ENCODE measurements at places on chromosomes 2 and 18.

DNA sequence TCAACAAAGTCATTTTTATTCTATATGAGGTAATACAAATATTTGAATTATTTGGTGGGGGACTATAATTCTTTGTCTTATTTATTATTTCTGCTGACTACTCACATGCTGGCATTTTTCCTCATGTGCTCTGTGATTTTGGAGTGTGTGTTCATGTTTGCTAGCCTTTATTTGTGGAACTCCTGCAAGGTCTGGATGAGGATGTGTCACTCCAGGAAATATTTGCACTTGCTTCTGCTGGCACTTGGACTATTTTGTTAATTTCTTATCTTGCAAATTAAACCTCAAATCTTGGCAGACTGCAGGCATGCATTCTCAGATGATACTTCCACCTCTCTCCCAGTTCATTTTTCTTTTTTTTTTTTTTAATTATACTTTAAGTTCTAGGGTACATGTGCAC lies 34.1 kb downstream of the POLI start:
- DNase-seq = no peak

GRCh38 chr2:227413371-227413770 lies 25.6 kb upstream of the SCYGR1 start:
- DNase-seq = no peak

DNA sequence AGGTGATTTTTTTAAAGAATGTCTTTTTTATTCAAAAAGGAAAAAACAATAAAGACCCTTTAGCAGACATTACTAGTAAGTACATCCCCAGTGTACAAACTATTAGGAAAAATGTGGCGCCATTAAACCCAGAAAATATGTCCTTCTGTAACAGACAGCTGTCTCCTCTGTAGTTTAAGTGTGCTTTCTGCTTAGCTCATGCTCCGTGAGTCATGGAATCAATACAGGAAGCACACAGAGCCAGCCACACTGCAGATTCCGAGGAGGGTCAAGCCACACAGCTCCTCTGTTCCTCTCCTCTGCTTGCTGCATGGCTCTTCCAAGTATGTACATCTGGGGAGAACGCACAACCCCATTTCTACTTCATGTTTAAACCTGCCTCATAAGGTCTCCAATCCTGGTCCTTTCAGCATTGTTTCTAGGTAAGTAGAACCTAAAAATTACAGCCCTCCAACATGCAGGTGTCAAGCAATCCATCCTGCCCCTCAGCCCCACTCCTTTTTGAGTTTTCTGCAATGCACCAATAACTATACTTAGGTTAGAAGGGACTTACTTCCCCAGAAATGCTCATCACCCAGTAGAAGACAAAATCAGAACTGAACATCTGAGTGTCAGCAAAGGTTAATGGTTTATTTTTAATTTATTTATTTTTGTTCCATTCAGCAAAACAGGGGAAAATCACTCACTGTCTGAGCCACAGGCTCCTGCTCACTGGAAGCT lies 37.5 kb downstream of the ACVR1 start:
- DNase-seq = no peak

GRCh38 chr2:181991171-181991885 lies 5.7 kb downstream of the PPP1R1C start:
- no peak for DNase-seq

- DNase-seq = no peak
Observed at GRCh38 chr2:103738108-103738507, 976.3 kb downstream of the TMEM182 start.

GRCh38 chr2:176830362-176830761 lies 382.2 kb upstream of the HNRNPA3 start:
- no peak for DNase-seq

DNA sequence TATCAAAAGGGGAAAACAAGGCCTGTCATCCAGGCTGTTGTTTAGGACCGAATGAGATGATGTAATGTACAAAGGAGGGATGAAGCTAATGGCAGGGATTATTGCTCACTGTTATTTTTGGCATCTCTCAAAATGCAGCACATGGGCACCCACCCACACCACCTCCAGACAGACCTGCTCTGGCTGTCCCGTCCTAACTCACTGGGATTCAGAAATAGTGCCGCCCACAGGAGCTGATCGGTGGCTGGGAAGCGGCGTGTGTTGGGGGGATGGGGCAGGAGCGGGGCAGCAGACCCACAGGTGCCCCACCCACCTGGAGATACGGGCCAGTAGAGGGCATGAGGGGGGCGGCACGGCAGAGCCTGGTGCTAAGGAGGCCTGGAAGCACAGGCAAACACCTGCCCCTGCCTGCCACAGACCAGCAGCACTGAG lies 52.2 kb downstream of the CRACDL start:
- no peak for DNase-seq

- no peak for DNase-seq
Observed at GRCh38 chr2:189676471-189676870, 2.0 kb downstream of the ANKAR start.

- DNase-seq = no peak
Observed at GRCh38 chr2:81481994-81482368, 1177.4 kb upstream of the LRRTM1 start.

- no peak for DNase-seq
Observed at GRCh38 chr2:180219491-180219890, 212.4 kb upstream of the CWC22 start.

DNA sequence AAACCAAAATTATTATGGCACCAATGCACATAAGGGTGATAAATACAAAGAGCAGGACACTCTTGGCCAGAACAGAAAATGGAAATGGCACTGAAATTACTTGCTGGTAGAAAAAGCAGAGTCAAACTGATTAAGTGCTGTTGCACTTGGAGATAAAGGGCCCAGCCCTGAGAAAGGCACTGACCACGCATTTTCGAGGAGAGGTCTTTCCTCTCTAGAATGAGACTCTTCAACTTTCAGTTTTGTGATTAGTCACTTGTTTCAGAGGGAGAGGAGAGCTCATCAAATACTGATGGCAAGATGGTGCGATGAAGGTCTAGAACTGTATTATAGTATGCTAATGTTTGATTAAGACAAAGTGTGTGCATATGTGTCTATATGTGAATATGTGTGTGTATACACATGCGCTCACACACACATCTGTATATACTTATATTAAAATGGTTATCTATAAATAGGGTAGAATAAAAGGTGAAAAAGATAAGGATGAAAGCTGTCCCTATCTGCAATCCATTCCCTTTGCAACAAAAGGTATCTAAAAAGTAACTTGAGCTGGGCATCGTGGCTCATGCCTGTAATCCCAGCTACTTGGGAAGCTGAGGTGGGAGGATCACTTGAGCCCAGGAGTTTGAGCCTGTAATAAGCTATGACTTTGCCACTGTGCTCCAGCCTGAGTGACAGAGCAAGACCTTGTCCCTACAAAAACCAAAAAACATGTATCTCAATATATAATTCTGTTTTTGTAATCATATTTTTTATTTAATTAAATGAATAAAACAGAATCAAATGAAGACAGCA lies 48.8 kb upstream of the ZDBF2 start:
- no peak for DNase-seq

DNA sequence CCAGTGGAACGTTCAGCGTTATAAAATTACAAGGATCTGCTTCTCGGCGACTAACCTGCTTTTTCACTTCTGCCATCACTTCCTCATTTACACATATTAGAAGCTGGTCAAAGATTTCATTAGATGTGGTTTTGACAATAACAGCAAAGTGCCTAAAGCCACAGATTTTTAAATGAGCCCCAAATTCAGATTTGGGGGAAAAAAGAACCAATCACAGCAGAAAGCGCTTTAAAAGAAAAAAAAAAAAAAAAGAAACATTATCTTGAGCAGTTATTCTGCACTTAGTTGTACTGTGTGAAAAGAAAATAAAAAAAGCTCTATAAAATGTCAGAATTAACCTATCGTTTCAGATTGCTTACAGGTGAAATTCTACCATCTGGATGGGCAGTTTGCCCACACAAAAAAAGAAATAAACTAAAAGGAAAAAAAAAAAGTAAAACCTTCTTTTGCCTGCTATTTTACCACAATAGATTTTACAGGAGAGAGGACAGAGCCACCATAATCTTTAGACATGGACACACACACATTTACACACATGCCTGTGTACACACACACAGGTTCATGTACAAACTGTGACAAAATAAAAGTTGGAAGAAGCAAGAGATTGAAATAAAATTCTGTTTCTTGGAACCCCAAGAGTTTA lies 167.2 kb downstream of the TCF4 start:
- no peak for DNase-seq

GRCh38 chr2:48328942-48329723 lies 200.8 kb upstream of the STON1 start:
- no peak for DNase-seq

GRCh38 chr18:75132098-75132870 lies 76.7 kb downstream of the PTGR3 start:
- no peak for DNase-seq

GRCh38 chr18:21660078-21660477 lies 44.5 kb downstream of the ABHD3 start:
- DNase-seq = no peak

DNA sequence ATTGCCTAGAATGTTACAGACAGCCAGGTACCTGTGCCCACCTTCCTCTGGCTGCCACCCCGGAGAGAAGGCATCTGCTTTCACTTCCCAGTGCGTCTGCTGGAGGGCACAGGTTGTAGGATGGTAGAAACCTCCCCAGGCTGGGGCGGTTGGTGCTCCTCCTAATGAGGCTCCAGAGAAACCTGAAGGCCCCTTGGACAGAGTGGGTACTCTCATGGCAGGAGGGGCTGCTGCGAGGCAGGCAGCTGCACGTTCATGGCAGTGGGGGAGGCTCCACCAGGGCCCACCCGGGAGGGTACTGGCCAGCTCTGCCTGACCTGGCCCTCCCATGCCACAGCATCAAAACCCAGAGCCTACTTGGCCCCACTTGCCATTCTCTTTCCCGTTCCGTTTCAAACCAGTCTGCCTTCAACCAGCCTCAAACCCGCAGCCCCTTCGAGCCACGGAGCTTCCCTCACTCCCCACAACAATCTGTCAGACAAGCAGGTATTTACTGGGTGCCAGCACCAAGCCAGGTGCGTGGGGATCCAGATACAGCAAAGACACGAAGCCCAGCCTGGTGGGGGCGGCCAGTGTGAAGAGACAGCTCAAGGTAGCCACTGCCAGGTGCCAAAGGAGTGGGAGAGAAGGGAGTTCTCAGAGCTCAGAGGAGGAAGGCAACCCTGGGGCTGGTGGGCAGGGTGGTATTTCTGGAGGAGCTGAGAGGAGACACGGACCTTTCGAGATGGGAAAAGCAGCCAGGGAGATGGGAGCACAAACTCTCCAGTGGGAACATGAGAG lies 229.6 kb downstream of the LOXHD1 start:
- DNase-seq = no peak

DNA sequence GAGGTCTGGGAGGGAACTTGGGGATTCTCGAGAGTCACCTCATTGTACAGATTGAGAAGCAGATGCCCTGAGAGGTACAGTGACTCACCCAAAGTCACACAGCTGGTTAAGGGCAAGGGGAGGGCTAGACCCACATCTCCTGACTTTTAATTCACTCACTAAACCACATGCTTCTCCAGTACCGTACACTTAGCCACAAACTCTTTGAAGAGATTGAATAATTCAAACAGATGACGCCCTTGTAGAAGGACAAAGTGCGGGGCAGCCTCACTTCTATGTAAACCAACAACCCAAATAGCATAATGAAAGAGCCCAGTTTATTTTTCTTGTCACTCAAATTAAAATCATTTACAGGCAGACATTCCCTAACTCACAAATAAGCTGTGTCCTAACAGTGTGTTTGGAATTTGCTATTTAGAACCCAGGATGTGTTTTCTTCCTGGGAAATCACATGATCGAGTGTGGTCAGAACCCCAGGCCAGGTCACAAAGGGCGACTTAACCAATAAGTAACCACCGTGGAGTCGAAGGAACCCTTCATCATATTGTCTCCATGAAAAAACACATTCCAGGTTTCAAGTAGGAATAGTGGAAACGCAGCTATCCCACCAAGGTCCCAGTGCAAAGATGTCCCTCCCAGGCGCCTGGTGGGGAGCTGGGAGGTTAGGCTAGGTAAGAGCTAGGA lies 35.8 kb upstream of the PTPN4 start:
- no peak for DNase-seq

- no peak for DNase-seq
Observed at GRCh38 chr2:238919307-238919706, 71.4 kb downstream of the TWIST2 start.

- DNase-seq = no peak
Observed at GRCh38 chr2:29223851-29224692, 108.9 kb downstream of the CLIP4 start.

DNA sequence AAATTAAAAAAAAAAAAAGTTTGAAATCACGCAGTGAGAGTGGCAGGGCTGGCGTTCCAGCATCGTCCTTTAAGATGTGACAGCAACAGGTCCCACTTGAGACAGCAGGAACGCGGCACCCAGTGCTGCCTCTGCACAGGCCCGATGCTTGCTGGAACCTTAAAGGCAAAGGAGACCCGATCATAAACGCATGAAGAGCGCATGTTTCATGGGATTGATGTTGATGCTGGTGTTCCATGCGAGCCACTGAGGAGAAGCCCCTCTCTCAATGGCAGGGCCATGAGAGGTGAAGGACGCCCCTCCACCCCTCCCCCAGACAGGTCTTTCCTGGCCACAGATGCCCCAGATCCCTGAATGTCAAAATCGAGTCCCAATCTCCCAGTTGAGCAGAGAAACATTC lies 17.9 kb upstream of the ALPI start:
- DNase-seq = no peak

GRCh38 chr2:226673314-226673723 lies 126.3 kb downstream of the IRS1 start:
- no peak for DNase-seq

- no peak for DNase-seq
Observed at GRCh38 chr2:84938194-84938879, 32.6 kb upstream of the KCMF1 start.

DNA sequence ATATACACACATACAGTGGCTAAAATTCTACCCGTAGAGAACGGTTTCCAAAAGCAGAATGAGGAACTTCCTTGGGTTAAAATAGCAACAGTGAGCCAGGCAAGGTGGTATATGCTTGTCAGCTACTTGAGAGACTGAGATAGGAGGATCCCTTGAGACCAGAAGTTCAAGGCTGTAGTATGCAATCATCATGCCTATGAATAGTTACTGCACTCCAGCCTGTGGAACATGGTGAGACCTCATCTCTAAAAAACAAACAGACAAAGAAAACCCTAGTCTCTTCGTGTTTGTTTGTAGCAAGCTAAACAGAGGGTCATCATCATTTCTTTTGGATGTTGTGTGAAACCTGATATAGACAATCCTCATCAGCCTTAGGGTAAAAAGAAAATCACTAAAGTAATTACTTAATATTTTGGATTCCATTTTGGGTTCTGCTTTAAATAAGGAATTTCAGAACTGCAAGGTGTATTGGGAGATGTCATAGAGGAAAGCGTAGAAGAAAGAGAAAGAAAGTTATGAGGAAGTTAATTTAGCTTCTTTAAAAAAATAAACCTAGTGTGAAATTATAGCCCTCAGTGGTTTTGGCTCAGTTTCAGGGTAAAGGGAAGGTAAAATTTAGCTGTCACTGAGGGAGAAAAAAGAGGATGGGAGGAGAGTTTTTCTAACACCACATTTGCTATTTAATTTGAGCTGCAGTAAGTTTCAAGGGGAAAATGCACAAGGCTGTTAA lies 46.5 kb downstream of the PLEK start:
- DNase-seq = no peak

GRCh38 chr2:173030561-173031490 lies 44.8 kb upstream of the MAP3K20 start:
- DNase-seq = no peak

GRCh38 chr2:168030862-168031624 lies 216.4 kb downstream of the STK39 start:
- no peak for DNase-seq

GRCh38 chr2:236250909-236251579 lies 13.2 kb downstream of the ASB18 start:
- DNase-seq = no peak

Data from stimulated activated CD4-positive, alpha-beta T cell treated with anti-CD3 and anti-CD28 coated beads, Interleukin-15, amount 100 ng/mL, for 1 hour (primary cell).